ENCODE measurements at places on chromosomes 13 and 19.

DNA sequence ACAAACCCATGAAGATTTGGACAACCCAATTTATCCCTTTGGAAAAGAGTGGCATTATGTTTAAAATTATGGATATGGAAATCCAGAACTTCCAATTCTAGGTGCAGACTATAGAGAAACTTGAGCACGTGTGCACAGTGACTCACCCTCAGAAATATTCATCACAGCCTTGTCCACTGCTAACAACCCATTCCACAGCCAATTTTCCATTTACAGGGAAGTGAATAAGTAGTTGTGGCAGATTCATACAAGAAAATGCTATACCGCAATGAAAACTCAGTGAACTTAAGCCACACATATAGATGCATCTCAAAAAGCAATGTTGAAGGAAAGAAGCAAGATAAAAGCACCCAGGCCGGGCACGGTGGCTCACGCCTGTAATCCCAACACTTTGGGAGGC is 133.3 kb downstream of the USP12 start:
- DNase-seq: no peak

DNA sequence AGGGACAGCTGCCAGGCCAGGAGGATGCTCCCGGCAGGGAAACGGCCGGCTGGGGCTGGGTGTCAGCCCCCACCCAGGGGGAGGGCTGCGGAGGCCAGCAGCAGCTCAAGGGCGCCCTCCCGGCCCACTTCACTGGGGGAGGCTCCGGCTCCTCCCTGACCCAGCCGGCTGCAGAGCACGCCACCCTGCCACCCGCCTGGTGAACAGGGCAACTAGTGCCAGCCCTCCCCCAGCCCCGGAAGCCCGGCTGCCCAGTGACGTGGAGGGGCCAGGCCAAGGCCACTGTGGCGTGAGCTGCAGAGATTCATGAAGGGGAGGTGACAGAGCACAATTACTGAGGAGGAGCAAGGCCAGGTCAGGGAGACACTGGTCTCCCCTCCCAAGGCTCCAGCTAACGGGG is 14.7 kb downstream of the REXO1 start:
- DNase-seq: no peak

DNA sequence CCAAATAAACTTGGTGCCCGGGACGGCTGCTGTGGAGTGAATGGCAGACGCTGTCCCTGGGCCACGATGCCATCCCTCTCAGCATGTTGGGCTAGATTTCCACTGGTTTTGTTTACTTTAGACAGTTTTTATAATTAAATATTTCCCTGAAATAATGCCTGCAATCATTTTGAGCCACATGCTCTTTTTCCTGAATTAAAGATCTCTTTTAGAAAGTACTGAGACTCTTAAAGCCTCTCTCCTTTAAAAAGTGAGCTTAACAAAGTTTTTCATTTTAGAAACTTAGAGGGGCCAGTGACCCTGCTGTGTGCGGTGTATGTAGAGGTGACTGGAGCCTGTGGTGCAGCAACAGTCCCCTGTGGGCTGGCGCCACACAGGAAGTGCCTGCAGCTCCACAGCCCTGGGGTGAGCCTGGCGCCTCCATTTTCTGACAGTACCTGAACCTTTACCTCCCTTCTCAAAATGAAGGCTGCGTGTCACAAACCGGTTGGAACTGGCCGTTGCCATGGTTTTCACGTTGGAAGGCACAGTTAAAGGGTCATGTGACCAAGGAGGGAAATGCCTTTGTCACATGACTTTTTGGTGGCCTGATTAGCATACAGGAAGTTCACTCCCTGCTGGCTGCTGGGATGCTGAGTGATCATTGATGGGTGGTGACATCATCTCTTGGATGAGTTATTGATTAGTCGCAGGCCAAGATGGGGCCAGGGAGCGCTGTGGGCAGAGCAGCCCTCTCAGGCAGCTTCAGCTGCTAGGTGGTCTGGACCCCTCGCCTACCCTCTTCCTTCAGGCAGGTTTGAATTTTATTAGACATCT is 26.3 kb downstream of the TSSK6 start:
- DNase-seq: no peak

DNA sequence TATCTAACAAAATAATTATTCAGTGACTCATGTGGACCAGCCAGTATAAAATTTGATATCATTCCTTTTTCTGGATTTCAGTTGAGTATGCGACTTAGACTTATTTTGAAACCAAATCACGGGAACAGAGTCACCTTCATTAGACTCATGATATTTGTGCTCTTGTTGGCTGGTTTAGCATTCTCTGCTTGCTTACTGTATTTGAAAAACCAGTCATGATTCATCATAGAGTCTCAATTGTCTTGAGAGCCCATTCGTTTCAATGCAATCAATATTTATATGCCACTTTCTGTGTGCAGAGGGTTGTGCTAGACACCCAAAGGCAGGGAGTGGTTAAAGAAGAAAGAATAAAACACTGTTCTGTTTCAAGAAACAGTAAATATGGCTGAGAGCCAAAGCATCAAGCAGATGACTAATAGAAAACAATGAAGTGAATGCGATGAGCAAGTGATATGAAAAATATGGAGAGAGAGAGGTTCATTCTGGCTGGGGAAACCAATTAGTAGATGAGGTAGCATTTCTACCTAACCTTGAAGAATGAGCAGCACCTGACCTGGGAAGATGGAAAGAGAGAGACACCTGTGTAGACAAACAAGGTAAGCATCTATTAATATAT is 99.6 kb upstream of the MBNL2 start:
- no peak for DNase-seq

DNA sequence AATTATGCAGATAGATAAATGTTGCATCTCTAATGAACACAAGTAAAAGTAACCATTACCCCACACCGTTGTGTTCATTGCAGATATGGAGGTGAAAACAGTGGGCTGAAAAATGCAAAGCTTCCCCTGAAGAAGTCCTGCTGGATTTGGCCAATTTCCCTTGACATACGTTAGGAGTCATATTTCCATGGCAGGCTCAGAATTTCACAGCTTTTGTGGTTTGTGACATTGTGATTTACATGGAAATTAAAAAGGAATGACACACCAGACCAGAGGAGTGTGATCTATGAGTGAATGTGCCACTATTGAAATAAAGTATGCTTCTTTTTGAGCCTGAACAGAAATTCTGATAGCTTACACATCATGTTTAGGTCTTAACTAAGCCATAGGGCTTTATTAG is 221.1 kb upstream of the TMTC4 start:
- DNase-seq: no peak
